Activated CD8-positive, alpha-beta memory T cell treated with anti-CD3 and anti-CD28 coated beads for 1 hour (primary cell): ENCODE measurements at places on chromosomes 5 and 9.

DNA sequence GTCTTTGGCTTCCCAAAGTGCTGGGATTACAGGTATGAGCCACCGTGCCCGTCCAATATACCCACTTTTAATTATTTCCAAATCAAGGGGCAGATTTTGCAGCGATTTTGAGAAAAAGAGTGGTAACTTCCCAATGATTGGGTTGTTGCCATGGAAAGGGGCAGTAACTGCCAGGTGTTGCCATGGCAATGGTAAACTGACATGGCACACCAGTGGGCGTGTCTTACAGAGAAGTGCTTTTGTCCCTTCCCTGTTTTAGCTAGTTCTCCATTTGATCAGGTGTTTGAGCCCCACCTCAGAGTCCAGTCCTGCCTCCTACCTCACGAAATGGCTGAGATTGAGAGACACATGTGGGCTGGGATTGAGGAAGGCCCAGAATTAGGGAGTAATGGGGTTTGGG, 86.3 kb upstream of the IER5L start:
- DNase-seq = no peak

GRCh38 chr9:94157050-94157801, 73.0 kb downstream of the PTPDC1 start:
- no peak for DNase-seq

GRCh38 chr5:11046160-11046559, 285.1 kb upstream of the DAP start:
- no peak for DNase-seq

DNA sequence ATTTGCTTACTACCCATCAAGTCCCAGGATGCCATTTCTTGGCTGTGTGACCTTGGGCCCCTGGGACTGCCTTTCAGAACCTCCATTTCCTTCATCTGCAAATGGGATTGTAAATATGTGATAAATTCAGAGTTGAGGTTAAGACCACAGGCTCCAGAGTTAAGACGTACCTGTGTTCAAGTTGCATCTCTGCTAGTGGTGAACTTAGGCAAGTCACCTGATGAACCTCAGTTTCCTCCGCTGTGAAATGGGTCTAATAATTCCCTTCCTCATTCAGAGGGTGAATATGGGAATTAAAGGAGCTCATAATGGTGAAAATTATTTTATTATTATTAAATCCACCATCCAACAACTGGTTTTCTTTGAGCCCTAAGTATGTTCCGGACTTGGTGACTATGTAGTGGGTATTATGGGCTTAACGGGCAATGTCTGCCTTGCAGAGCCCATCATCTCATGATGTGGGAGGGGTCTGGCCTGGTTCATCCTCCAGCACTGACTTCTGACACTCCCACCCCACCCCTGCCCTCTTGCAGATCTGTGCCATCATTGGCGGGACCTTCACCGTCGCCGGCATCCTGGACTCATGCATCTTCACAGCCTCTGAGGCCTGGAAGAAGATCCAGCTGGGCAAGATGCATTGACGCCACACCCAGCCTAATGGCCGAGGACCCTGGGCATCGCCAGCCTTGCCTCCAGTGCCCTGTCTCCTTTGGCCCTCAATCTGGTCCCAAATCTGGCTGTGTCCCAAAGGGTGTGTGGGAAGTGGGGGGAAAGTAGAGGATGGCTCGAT, 8.9 kb upstream of the RPL26L1 start:
- no peak for DNase-seq

DNA sequence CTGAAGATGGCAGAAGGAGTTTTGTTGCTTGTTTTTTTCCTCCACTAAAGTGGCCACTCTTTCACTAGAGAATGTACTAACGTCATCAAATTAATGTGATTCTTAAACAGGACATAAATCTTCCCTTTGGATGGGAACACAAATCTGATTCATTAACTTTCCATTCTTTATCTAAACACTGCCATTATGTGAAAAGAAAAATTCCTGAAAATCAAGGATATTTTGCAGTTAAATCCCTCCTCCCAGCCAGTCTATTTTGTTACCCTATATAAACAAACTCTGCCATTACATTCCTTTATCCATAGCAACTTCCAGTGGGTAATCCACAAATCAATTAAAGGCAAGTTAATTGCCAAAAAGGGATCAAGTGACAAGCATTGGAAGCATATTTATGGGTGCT, 546.5 kb downstream of the PDE4D start:
- DNase-seq = no peak

- no peak for DNase-seq
Observed at GRCh38 chr9:79026316-79026715, 545.4 kb upstream of the TLE4 start.

DNA sequence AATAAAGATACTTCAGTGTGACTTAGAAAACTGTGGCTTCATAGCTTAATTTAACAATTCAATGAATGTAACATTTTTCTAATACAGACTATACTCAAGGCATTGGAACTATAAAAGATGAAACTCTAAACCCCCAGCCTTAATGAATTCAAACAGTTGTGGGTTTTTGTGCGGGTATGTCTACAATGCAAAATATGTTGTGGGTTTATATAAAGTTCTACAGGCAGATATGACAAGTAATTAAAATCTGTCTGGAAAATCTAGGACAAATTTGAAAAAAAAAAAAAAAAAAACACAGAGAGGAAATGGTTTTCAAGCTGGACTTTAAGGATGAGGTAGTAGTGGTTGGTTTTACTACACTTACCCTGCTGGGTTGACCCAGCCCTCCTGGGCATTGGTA, 467.5 kb upstream of the TLE4 start:
- DNase-seq = no peak

DNA sequence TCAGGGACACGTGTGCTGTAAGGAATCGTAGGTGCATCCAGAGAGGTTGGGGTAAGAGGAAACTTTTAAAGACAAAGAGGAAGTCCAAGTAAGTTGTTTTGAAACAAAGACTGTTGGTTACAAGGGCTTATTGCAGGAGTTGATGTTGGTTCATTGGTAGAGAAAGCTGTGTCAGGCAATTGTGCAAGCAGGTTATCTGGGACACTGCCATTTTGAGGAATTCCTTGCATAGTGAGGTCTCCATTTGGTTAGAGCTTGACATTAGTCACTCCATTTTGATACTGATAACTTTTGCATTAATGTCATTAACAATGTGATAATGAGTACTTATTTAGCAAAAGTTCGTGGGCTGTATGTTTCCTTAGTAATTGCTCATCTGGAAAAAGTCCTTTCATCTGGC, 24.9 kb downstream of the CNOT6 start:
- DNase-seq = no peak

- DNase-seq = no peak
Observed at GRCh38 chr9:119758241-119758640, 389.0 kb upstream of the BRINP1 start.

GRCh38 chr9:134983074-134983473, 65.4 kb upstream of the FCN1 start:
- DNase-seq = no peak

DNA sequence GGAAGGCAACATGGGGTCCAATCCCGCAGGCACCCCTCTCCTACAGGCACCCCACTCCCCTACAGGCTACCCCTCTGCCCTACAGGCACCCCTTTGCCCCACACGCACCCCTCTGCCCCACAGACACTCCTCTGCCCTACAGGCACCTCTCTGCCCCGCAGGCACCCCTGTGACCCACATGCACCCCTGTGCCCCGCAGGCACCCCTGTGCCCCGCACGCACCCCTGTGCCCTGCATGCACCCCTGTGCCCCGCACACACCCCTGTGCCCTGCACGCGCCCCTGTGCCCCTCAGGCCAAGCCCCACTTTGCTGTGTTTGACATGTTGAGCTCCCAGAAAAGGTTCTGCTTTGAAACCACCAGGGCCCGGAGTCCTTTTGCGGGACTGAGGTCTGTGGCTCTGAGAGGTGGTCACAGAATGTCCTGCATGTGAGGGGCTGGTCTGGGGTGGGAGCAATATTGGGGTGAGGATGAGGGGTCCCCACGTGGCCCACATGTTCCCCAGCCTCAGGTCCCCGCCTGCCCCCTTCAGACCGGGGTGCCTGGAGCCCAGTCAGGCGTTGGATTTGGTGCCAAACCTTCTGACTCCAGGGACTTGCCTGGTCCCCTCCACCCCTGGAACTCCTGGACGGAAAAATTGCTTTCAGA, 616 bp upstream of the QRFP start:
- DNase-seq = no peak

DNA sequence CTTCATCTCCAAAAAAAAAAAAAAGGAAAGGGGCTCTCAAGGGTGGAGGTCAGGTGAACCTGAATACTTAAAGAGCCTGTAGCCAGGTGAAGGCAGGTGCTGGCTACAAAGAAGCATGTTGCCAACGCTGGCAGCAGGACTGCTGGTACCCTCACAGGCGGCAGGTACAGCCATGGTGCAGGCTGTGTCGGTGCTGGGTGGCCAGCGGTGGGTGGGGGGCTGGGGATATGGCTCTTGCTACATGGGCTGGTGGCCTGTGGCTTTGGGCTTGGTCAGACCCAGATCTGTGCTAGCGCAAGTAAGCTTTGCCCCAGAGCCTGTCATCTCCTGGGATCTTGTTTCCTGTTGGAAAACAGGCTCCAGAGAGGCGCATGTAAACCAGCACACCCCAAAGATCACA, 86.3 kb upstream of the PHYKPL start:
- DNase-seq = no peak

DNA sequence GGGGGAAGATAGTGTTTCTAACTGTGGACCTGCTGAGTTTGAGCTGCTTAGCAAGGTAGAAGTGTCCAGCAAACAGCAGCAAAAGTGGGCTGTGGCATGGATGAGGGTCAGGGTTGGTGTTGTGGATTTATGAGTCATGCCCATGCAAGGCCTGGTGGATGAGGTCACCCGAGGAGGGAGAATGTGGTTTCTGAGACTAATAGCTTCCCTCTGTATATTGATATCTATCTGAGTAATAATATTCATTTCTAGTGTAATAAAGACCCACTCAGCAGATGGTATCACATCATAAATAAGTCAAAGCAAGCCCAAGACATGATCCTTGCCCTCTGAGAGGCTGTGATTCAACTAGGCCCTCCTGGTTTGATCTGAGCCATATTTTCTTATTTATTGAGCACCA, 597.8 kb upstream of the CLINT1 start:
- DNase-seq = no peak

DNA sequence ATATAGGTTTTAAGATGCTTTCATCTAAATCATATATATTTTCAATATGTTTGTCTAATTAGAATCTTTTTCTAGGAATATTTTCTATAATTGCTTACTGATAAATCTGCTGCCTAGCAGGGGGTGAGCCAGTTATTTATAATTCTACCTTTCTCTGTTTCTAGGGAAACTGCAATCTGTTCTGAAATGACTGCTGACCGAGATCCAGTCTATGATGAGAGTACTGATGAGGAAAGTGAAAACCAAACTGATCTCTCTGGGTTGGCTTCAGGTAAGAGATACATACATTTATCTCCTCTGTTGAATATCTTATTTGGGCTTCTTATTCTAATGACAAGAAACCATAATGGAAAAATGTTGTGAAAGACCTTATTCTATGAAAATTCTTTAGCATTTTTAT, 127.3 kb downstream of the XRCC4 start:
- DNase-seq = no peak

GRCh38 chr5:174547814-174548213, 176.6 kb upstream of the MSX2 start:
- DNase-seq = no peak

- no peak for DNase-seq
Observed at GRCh38 chr9:89748021-89748670, 143.3 kb downstream of the GADD45G start.

- DNase-seq = no peak
Observed at GRCh38 chr9:19320495-19320894, 59.5 kb downstream of the RPS6 start.

DNA sequence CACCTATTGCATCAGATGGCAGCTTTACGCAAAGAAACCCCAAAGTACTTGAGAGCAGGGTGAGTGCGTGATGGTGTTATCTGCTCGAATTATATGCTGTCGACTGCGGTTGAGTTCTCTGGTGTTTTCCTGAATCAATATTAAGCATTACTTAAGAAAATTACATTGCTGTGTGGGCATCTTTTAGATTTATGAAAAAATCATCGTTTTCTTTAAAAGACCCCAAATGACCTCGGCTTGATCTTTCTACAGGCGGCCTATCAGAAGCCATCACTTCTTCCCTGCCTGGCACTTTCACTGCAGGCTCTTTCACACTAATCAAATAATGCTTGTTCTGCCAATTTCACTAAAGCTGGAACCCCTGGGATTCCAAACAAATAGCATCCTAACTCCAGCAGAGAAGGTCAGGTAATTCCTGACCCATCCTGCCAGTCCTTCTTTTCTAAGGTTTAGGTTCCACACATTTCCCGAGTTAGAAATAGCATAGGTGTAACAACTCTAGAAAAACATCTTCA, 1.7 kb downstream of the UBE2QL1 start:
- no peak for DNase-seq
